ENCODE measurements at places on chromosomes 2 and 18.

DNA sequence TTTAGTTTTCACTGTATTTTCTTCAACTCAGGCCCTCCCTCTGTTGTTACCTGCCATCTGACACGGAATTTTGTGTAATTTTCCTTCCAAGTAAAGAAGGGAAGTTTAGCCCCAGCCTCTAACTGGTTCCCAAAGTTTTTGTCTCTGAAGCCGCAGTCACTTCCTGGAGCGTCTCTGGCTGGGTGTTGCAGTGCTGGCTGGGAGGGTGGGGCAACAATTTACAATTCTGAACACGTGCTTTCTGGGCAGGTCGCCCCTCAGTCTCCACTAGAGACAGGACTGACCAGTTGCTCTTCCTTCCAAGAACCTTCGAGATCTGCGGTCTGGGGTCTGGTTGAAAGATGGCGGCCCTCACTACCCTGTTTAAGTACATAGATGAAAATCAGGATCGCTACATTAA, 3.5 kb downstream of the CNDP2 start:
- no peak for DNase-seq

GRCh38 chr2:131966256-131966655, 195.5 kb downstream of the ANKRD30BL start:
- DNase-seq: no peak

DNA sequence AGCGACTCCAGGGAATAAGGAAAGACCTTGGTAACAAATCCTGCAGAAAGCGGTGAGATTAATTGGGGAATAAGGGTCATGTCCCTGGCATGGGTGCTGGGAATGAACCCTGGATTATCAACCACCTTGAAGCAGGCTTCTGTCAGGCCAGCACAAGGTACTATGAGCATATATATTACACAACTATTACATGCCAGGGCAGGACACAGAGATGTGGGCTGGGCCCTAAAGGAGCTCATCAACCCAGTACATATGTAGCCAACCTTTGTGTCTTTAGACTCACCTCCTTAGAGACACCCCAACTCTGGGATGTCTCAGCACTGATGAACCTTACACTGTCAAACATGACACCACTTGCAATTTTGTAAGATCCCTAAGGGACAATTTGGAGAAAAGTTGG, 3.4 kb downstream of the SFXN5 start:
- no peak for DNase-seq

DNA sequence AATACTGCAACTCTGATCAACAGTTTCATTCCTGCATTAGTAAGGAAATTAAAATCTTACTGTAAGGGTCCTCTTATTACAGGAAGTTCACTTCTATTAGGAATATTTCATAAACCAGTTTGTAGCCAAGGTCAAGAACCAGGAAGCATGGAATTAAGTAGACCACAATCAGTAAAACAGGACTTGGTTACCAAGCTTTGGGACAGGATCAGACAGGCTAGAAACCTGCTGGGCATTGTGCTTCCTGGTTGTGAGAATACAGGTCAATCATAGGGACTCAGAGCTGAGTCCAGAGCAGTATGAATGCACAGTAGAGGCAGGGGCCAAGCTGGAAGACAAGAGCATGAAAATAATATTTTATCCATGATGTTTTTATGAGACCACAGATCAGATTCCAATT, 248.0 kb downstream of the IKZF2 start:
- no peak for DNase-seq

GRCh38 chr2:109615637-109616144, 1.5 kb downstream of the SOWAHC start:
- DNase-seq: no peak

- DNase-seq: no peak
These were observed 24.8 kb upstream of the CRIM1 start for GRCh38 chr2:36330473-36331395.

DNA sequence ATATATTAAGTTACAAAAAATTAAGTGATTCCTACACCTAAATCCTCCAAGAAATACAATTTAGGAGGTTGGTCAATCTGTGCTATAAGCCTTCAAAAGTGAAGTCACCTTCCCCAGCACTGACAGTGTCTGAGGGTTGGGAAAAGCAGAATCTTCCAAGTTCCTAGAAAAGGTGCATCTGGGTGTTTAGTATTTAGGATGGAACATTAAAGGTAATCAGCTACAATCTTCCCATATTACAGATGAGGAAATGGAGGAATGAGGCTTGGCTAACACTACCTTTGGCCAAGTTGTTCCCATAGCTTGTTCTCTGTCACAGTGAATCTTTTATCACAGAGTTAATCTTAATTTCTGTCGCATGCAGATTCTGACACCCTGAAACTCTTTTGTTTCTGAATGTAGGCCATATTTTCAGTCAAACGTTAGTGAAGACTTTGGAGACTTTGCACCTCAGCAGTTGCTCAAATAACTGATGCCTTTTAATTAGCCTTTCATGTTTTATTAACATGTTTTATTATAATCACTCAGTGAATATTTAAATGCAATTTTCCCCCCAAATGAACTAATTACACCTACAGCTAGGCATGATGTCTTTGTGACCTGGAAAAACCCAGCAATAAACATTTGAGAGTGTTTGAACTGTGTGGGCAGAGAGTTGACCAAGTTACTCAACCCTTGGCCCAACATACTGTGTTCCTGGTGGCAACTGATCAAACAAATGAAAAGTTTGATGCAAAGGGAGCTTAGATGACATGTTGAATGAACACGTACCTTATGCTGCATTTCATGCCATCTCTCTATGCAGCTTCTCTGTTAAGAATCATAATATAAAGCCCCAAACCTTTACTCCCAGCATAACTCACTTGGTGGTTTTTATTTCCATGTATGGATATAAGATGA, 17.6 kb downstream of the FN1 start:
- DNase-seq: no peak

GRCh38 chr2:240165034-240165433, 24.6 kb upstream of the OTOS start:
- DNase-seq: no peak

DNA sequence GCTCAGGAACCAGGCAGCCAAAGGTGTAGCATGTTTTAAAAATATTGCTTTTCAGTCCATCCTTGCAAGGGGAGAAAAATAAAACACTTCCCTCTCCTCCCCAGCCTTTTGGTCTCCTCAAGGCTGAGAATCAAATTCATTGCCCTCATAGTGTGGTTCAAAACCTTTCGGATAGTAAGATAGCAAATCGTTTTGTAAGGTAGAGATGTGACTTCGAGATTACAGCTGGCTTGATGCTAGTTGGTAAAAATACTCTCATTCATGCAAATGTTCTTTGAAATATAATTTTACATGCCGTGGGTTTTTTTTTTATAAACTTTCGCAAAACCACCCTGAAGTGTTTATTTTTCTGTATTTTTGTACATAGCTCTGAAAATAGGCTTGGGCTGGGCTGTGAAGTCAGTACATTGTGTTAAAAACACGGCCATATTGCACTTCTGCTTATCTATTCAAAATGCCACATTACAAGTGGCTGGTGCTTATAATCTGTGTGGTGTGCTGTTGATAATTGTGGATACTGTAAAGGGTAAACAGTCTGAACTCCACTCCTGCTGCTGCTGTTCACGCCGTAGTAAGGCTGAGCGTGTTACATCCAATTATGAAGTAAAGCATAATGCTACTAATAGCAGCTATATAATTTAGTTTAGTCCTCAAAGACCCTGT, 172.0 kb upstream of the SIX3 start:
- DNase-seq: no peak

DNA sequence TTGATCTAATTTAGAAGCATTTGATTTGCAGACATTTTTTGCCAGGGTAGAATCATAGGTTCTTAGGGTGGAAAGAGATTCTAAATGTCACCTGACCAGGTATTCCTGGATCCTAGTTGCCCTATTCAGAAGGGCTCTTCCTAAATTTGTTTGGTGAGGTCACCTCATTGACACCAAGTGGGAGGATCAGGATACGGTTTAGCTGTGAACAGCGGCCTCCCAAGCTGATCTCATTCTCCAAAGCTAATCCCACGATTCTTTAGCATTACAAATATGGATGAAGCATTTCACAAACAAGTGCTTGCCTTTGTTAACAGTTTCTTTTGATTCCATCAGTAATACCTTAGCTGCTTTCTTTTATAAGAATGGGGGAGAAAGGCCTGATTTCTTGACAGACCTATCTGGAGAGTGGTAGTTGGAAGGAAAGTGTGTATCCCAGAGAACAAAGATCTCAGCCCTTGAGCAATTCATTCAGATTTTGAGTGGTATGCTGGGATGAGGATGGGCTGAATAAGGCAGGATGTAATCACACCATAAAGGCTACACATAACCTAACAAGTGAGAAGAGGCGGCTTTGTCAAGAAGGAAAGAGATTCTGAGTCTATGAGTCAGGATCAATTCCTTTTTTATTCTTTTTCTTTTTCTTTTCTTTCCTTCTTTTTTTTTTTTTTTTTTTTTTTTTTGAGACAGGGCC, 16.6 kb downstream of the KCTD1 start:
- no peak for DNase-seq

- DNase-seq: no peak
These were observed 35.6 kb downstream of the WIPF1 start for GRCh38 chr2:174561972-174562370.

DNA sequence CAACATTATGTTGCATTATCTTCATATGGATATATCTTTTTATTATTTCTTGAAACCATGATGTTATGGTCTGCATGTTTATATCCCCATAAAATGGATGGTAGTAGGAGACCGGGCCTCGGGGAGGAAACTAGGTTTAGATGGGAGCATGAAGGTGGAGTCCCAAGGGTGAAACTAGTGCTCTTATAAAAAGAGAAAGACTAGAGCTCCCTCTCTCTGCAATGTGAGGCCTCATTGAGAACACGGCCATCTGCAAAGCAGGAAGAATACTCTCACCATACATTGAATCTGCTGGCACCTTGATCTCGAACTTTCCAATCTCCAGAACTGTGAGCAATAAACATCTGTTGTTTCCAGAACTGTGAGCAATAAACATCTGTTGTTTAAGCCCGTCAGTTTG, 64.0 kb downstream of the NXPH2 start:
- DNase-seq: no peak

DNA sequence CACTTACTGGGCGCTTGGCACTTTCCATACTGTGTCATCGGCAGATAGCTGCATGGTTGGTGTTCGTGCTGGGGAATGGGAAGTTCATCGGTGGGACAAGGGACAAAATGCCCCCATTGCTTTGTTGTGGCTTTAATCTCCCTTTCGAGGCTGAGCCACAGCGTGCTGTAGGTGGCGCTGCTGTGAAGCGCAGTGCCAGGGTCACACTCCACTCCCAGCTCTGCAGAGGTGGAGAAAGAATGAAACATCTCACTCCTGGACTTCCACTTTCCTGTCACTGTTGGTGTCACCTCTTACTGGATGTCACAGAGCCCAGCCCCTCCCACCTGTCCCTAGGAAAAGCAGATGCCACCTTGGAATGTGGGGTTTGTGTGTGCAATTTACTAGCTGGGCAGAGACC, 8.7 kb downstream of the TYMS start:
- DNase-seq: no peak

GRCh38 chr18:8303151-8303755, 306.0 kb upstream of the RAB12 start:
- no peak for DNase-seq

- no peak for DNase-seq
These were observed 57.2 kb downstream of the HS6ST1 start for GRCh38 chr2:128261245-128262128.

DNA sequence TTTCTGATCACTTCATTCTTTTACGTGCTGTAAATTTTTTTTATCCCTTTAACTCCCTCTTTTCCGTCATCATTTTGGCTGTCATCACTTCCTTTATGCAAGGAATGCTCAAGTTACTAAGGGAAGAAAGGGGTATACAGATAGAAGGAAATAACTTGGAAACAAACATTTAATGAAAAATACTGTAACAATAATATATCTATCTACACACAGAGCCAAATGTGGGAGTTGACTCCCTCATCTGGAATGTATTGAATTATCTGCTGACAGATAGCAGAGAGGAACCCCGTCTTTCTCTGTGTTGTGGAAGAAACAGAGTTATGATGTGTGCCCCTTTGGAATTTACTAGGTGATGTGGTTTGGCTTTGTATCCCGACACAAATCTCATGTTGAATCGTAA, 182.5 kb upstream of the NXPH2 start:
- no peak for DNase-seq

DNA sequence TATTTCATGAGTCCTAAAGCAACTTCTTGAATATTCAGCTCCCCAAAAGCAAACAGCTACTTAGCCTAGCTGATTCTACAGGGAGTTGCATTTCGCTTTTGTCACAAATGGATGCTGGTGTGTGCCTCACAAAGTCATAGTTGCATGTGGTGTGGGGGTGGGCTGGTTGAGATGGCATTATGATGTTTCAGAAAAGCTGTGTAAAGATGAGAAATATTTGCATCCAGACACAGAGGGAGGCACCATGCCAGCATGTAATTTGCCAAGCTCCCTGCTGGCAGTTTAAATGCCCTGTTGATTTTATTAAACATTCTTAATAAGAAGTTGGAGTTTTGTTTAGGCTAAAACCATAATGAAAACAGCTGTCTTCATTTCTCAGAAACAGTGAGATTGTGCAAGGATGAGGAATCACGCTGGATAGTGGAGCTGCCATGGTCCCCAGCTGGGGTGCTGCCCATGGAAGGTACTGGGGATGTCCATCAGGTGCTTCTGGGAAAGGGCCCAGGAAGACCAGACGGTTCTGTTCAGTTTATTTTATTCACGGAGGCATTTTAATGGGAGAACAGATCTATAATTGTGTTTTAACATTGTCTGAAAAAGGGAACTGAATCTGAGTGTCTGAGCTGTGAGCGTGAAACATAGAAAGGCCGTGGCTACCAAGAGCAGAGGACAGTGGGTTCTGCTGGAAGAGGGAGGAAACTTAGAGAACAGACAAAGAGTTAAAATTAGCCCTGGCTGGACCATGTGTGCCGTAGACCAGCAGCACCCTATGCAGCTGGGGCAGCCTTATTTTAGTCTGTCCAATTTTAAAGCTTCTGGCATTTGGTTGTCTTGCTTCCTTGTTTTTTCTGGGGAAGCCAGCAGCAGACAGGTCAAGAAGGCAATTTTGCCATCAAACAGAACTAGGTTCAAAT, 177.1 kb downstream of the FAM210A start:
- no peak for DNase-seq

DNA sequence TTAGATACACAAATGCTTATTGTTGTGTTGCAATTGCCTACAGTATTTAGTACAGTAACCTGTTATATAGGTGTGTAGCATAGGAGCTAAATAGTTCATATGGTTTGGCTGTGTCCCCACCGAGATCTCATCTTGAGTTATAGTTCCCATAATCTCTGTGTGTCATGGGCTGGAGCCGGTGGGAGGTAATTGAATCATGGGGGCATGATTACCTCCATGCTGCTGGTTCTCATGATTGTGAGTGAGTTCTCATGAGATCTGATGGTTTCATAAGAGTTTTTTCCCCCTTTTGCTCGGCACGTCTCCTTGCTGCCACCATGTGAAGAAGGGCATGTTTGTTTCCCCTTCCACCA, 190.5 kb upstream of the SESTD1 start:
- no peak for DNase-seq
